ENCODE measurements at places on chromosomes 7 and 10. TPM values are rescaled to one million over a fixed set of nuclear protein-coding genes. Genes with fewer than 3 reads are reported as not detected.

The COBL gene
- total RNA-seq = 91.2 TPM

The PON3 gene
- 0.77 TPM for total RNA-seq

The PALD1 gene
- 5.2 TPM for total RNA-seq

DNA sequence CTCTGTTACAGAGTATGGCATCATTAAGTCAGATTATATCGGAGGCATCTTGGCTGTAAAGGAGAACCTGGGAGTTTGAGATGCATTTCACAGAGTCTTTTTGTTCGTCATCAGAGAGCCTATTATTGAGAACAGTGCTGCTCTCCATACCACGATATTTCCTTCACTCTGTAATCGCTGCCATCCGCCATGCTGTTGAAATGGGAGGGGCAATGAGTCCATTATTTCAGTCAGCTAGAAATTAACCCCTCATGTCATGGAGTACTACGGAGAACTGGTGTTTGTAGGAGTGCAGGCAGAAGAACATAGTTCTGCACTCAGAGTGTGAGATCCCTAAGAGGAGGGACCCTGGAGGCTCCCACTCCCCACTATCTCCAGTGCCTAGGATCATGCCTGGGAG lies 59.2 kb downstream of the SLC16A12 start:
- DNase-seq = no peak

DNA sequence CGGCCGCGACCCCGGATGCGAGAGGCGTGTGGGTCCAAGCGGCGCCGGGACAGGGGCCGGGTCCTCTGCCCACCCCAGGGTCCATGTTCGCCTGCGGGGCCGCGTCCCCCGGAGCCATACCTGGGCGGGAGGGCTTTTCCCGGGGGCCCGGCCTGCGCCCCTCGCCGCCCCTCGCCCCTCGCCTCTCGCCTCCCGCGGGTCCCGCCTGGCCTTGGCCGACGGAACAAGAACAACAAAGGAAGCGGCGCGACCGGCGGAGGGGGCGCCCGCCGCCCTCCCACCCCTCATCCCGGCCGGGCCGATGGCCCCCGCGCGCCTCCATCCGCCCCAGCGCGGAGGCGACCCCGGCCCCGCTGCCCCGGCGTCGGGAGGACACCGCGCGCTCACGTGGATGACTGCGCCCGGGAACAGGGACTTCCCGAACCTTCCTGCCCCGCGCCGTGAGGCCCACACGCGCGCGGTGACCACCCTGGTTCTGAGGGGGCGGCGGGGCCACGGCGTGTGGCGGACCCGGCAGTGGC lies 348.2 kb downstream of the DNAJB6 start:
- DNase-seq = no peak

DNA sequence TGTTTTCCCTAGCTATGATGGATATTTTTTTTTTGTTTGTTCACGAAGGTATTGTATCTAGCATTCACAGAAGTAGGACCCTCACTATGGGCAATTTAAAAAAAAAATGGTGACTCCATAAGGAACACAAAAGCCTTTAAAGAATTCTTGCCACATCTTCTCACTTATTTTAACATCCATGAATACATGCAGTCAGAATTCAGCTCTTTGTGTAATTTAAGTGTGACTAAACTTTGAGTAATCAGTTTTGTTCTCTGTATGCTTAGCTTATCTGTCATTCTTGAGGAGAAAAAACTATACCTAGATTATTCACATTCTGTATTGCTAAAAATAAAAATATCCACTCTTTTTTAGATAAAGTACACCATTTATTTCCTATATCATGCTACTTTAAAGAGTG lies 313.2 kb upstream of the KCND2 start:
- no peak for DNase-seq

GRCh38 chr10:27446091-27446918 lies 57.8 kb upstream of the RAB18 start:
- DNase-seq = no peak

Data from left ventricle myocardium superior (tissue), 1 donor.